Epithelial cell of umbilical artery (primary cell): ENCODE measurements at places on chromosomes 5 and 9. TPM values are rescaled to one million over a fixed set of nuclear protein-coding genes. Genes with fewer than 3 reads are reported as not detected.

Gene ZNF484
- total RNA-seq: 11.4 and 17.5 TPM in 2 replicates

Gene IL5
- not detected in 2 replicates for total RNA-seq

Gene PCDHAC2
- total RNA-seq: under 0.01 and 0.30 TPM in 2 replicates

Gene TNC
- total RNA-seq: 2.3 and 4.6 TPM in 2 replicates

Gene DRD1
- total RNA-seq: not detected in 2 replicates

Gene MLANA
- not detected in 2 replicates for total RNA-seq

Gene DMRT3
- not detected in 2 replicates for total RNA-seq

Gene RASGRF2
- 15.3 and 15.9 TPM in 2 replicates for total RNA-seq

Gene CTSV
- 1.6 and 2.0 TPM in 2 replicates for total RNA-seq

Gene CARD6
- 20.5 and 25.8 TPM in 2 replicates for total RNA-seq

Gene CENPK
- 20.5 and 24.6 TPM in 2 replicates for total RNA-seq

Gene FOXI1
- not detected in 2 replicates for total RNA-seq

Gene NMRK1
- total RNA-seq: 29.5 and 31.8 TPM in 2 replicates

Gene CHD1
- 56.2 and 105 TPM in 2 replicates for total RNA-seq

Gene C9orf50
- total RNA-seq: not detected in 2 replicates

Gene UTP15
- total RNA-seq: 30.9 and 36.9 TPM in 2 replicates

Gene IFNB1
- total RNA-seq: 0.46 TPM in 1 of 2 replicates, not detected in the other

Gene PGM5
- 0.46 and 0.65 TPM in 2 replicates for total RNA-seq

Gene NR5A1
- total RNA-seq: not detected in 2 replicates

Gene MEF2C
- 18.5 and 41.2 TPM in 2 replicates for total RNA-seq

Gene CCL27
- not detected in 2 replicates for total RNA-seq

Gene PCDHA1
- total RNA-seq: 0.32 TPM in 1 of 2 replicates, not detected in the other

Gene FBXW2
- 26.0 and 43.5 TPM in 2 replicates for total RNA-seq

Gene FGFR4
- total RNA-seq: 1.3 and 3.3 TPM in 2 replicates

Gene SPOCK1
- total RNA-seq: 85.6 and 209 TPM in 2 replicates

Gene ELOVL7
- total RNA-seq: under 0.01 and 0.61 TPM in 2 replicates

Gene ECSCR
- 312 and 378 TPM in 2 replicates for total RNA-seq

Gene FST
- total RNA-seq: 45.5 and 47.7 TPM in 2 replicates

Gene SLC6A19
- total RNA-seq: not detected in 2 replicates

Gene SIMC1
- total RNA-seq: 3.2 and 3.6 TPM in 2 replicates

Gene EPB41L4B
- total RNA-seq: 0.30 and 1.3 TPM in 2 replicates

Gene SLC36A2
- total RNA-seq: not detected in 2 replicates

Gene CCL21
- total RNA-seq: not detected in 2 replicates

Gene TRIM36
- total RNA-seq: under 0.01 TPM in 1 of 2 replicates, not detected in the other

Gene SPINK7
- total RNA-seq: not detected in 2 replicates

Gene GHR
- 0.30 and 0.65 TPM in 2 replicates for total RNA-seq

Gene ECM2
- 0.32 TPM in 1 of 2 replicates, not detected in the other for total RNA-seq

Gene LTC4S
- total RNA-seq: not detected in 2 replicates

Gene KIF4B
- total RNA-seq: 0.30 and 0.32 TPM in 2 replicates

Gene SLC36A3
- not detected in 2 replicates for total RNA-seq

Gene NMUR2
- not detected in 2 replicates for total RNA-seq

Gene CAMK2A
- total RNA-seq: under 0.01 TPM in 1 of 2 replicates, not detected in the other

Gene FBN2
- total RNA-seq: 272 and 277 TPM in 2 replicates

Gene RPL37
- 192 and 372 TPM in 2 replicates for total RNA-seq

Gene ANKDD1B
- total RNA-seq: under 0.01 TPM in 1 of 2 replicates, not detected in the other

Gene TMOD1
- total RNA-seq: 1.9 and 3.0 TPM in 2 replicates

Gene FGD3
- total RNA-seq: not detected in 2 replicates

Gene DMRTA1
- total RNA-seq: 0.30 and 0.32 TPM in 2 replicates

Gene KCNV2
- not detected in 2 replicates for total RNA-seq

Gene OR2V2
- not detected in 2 replicates for total RNA-seq

Gene DDX4
- not detected in 2 replicates for total RNA-seq

Gene TEK
- total RNA-seq: 88.0 and 110 TPM in 2 replicates

Gene GFI1B
- total RNA-seq: not detected in 2 replicates

Gene TOR1B
- 22.7 and 34.2 TPM in 2 replicates for total RNA-seq

Gene CD72
- total RNA-seq: not detected in 2 replicates

Gene PLPPR1
- total RNA-seq: 1.9 and 2.3 TPM in 2 replicates

Gene AQP7
- not detected in 2 replicates for total RNA-seq

Gene WDR38
- total RNA-seq: not detected in 2 replicates

Gene FBP1
- total RNA-seq: 4.6 and 6.8 TPM in 2 replicates
